Mammary epithelial cell (primary cell): ENCODE measurements at places on chromosomes 2 and 18.

DNA sequence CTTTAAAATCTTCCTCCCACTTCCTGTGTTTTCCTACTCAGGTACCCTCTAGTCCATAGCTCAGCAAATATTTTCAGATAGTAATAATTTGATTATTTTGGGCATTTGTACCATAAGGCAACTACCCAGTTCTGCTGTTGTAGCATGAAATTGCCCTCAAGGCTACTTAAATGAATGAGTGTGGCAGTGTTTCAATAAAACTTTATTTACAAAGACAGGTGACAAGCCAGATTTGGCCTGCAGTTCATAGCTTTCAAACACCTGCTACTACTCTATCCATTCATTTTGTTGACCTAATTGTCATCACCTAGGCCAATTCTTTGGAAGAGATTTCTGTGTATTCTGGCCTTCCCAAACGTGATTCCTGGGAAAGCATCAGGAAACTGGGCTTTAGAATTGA is 28.9 kb downstream of the NYAP2 start:
- DNase-seq, result no peak

DNA sequence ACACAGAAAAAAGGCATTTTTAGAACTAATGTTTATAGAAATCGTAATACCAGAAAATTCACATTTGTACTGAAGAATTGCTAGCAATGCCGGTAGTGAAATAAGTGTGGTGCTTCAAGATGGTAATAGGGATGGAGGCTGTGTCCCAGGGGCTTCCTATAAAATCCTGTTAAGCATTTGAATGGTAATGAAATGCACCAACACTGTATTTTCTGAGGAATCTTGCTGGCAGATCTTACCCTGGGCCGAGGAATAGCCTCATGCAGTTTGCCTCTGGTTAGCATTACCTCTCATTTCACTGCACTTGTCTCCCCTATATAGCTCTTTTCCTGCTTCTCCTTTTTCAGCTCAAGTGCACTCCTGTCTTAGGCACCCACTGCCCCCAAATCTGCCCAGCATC is 501.6 kb upstream of the NRP2 start:
- DNase-seq, result no peak

DNA sequence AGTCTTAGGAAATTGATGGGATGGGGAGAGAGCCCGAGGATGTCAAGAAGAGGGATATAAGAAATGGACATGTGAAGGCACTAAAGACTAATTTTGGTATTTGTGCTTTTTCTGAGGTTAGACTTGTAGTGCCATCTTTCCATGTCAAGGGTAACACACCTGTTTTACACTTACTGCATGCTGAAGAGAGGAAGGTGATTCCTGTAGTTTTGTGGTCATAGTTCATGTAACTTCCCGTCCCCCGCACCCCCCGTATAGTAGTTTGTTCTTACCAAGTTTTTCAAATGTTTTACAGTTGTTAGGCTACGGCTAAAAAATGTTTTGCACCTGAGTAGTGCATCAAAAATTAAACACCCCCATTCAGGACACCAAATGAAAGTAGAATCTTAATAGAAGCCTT is 73.8 kb downstream of the CLIP4 start:
- DNase-seq, result no peak

DNA sequence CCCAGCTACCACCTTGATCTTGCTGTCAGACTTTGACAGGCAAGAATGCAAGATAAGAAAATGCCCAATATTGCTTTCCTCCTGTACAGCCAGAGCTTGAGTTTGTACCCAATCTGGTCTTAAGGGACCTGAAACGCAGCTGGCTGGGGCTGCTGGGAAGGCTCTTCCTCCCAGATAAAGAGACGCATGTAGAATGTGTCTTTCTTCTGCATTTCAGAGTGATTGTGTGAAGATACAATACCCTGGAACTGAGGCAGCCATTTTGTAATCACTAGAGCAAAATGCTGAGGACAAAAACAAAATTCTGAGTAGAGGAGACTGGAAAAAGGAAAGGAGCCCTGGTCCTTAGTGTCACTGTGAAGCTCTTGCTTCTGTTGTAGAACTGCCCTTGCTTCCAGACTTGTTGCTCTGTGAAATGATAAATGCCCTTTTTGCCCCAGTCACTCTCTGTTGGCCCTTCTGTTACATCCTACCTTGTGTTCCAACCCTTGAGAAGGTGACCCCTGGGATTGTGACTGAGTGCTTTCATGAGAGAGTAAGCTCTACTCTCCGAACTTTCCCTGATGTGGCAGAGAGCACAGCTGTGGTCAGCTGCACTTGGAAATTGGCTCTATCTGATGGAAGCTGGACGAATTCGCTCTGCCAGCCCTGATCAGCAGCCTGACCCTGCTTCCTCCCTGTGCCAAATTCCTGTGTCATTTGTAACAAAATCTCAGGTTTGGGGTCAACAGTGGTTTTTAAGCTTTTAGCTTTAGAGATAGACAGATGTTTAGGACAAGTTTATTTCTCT is 137.4 kb upstream of the RBMS1 start:
- no peak for DNase-seq

GRCh38 chr2:41540272-41540998 is 507.4 kb upstream of the PKDCC start:
- no peak for DNase-seq
